Vagina (tissue), 2 donors: ENCODE measurements at places on chromosomes 5 and 9.

GRCh38 chr5:59474324-59474723 is 419.2 kb downstream of the PDE4D start:
- DNase-seq, result no peak

DNA sequence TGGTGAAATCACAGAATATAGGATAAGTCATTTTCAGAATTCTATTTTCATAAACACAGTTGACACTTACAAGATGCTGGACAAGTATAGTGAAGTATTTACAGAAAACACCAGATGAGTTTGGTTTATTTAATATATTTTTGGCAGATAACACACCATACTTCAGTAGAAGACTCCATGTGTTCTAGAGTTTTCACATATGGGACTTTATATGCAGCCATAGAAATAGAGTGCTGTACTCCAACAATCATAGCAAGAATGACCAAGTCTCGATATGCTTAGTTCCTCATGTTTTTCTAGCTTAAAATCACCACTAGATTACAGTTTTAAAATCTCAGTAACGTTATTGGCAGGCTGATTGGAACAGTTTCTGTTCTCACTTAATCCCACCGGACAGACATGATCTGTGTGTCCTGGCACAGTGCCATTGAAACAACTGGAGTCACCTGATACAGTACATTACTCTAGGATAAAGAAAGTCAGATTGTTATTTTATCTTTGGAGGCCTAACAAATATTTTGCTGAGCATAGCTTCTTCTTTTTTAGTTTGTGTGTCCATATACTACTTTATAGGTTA is 45.8 kb upstream of the ERBIN start:
- DNase-seq, result no peak

- no peak for DNase-seq
Measured at GRCh38 chr5:44869928-44870327, 61.2 kb downstream of the MRPS30 start.

GRCh38 chr9:130244548-130245165 is 20.9 kb upstream of the HMCN2 start:
- DNase-seq, result no peak

DNA sequence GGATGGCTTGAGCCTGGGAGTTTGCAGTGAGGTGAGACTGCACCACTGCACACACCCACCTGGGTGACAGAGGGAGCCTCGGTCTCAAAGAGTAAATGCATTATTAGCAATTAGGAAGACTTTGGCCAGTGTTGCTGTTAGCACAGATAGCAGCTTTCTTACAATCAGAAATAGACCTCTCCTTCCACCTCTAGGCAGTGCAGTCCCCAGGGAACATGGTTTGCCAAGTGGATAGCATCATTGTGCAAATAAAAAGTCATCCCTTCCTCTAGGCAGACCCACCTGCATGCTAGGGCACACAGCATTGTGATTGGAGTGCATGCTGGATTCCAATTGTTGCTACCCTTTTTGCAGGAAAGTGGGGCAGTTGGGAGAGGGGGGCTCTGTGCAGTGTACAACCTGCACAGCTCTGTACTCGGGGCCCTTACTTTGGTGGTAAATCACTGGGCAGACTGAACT is 77.9 kb upstream of the KLF9 start:
- no peak for DNase-seq

DNA sequence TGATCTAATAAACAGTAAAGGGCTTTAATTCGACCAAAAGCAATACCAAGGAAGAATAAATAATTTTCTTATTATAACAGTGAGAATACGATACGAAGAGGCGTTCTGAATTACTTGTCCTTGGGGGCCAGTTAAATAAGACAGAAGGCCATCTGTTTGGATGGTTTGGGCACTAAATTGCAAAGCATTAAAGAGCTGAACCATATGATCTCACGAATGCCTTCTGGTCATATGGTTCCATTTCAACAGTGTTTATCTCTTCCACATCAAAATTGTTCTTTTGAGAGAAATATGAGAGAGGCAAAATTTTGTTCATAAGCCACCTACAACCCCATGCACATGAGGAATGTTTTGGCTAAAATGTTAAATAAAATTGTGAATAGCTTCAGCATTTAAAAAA is 605.4 kb downstream of the PTPRD start:
- no peak for DNase-seq

DNA sequence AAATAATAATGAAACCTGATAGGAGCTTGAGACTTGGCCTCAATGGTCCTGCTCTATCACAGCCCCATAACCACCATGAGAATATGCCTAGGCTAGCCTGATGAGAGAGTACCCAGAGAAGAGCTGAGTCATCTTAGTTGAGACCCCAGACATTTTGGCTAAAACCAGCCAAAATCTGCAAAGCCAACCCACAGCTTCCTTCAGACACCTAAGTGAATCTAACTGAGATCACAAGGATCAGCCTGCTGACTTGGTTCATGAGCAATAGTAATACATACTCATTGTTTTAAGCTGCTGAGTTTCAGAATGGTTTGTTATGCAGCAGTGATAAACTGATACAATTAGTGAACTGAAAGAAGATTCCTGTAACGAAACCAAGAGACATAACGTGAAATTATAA is 473.7 kb upstream of the PTGER4 start:
- no peak for DNase-seq

DNA sequence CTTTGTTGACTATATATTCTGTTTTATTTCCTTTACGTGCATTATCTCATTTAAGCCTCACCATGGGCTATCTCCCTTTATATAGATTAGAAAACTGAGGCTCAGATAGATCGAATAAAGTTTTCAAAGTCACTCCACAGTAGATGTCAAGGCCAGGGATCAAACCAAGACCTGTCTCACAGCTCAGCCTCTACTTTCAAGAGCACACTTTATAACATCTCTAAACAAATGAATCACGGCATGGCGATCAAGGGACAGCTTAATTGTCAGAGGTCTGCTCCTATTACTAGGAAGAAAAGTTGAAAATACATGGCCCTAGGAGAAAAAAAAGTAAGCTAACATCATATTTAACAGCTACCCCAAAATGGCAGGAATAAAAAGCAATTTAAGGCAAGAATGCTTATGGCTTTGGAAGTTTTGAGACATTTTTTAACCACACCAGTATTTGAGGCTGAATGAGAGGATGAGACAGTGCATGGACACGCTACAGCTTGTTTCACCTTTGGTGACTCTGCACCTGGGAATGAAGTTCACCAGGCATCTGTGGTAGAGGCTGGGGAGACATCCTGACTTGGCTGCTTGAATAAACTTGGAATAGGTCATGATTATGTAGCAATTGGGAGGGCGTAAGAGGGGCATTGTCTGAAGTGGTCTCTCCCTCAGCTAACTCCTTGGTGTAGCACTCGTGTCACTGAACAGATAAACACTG is 486.8 kb upstream of the WWC1 start:
- no peak for DNase-seq

DNA sequence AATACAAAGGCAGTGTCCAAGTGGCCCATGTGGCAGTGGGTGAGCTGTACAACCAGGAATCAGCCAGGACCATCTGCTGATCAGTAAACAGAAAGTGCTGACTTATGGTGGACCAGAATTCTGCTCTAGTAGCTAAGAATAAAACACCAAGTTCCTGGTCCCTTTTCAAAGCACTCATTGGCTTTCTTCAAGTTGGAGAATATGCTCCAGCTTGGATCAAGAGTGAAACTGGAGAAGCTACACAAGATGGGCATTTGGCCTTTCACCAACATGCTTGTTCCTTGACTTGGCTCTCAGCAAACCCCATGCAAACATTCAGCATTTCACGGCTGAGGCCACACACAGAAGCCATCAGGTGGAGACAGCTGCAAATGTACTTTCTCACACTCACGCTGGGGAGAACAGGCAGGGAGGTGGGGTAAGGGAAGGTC is 32.1 kb downstream of the MARCHF3 start:
- no peak for DNase-seq

- DNase-seq, result no peak
Measured at GRCh38 chr5:24539613-24540012, 105.2 kb downstream of the CDH10 start.

DNA sequence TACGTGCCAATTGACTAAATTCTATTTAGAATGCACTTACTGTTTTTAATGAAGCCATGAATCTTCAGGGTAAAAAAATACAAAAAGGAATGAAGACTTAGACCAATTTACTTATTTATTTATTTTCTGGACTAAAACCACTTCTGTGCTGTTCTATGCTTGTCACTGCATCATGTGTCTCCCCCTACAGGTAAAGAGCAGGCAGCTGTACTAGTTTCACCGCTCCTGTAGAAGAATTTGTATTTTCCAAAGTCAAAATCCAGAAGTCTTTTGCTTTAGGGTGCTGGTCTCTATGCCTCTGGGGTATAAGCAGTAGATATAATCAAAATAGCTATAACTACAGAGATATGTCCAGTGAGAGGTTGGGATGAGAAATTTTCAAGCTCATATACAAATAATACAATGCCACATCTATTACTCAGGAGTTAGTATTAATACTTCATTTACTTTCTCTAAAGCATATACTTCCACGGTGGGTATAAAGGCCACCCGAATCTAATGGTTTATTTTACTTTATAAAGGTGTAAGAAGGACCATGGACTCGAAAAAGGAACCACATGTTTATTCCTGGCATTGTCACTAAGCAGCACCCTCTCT is 591.5 kb downstream of the RAB3C start:
- no peak for DNase-seq

- no peak for DNase-seq
Measured at GRCh38 chr5:80744149-80744548, 89.4 kb upstream of the DHFR start.

GRCh38 chr9:127711831-127712274 is 3.6 kb downstream of the PTRH1 start:
- no peak for DNase-seq

DNA sequence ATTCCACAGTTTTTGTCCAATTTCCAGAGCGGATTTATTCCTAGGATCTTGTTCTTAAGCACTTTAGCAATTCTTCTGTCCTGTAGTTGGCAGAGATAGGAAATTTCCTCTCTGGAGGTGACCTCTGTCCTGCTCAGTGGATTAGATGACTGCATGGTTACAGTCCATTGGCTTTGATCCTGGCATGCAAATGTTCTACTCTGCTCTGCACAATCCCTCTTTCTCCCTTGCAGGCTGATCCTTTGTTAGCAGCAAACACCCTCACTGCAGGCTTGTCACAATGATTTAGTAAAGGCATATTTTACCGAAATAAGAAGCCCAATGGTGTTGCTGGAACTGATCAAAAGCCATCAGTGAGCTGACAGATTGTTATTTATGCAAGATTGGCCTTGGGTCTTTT is 243.8 kb downstream of the COX7C start:
- DNase-seq, result no peak

DNA sequence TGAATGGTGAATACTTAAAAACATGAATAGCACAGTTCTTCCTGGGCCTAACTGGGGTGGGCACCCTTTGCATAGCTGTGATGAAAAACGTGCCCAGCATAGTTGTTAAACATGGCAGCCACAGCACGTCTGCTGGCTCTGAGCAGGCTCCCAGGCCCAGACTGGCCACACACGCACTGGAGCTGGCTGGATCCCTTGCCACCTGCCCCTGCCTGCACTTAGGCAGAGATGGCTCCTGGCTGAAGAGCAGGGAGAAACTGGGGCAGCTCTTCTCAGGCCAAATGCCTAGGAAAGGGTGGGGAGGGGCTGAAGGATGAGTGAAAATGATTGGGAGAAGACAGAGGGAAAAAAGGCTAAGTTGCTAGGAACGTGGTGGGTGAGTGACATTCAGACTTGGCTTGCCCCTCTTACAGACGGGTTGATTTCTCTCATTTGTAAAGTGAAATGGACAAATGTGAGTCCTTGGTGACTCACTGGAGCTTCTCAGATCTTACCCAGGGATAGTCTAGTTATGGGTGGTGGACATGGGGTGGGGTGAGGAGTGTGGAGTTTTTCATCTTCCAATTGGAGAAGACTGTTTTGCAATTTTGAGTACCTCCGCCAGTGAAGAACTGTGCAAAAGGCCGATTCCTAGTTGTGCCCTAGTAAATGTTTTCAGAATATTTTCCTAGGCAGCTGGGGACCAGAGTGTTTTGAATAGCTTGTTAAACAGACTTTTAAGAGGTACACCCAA is 42.4 kb downstream of the TRIO start:
- DNase-seq, result no peak

DNA sequence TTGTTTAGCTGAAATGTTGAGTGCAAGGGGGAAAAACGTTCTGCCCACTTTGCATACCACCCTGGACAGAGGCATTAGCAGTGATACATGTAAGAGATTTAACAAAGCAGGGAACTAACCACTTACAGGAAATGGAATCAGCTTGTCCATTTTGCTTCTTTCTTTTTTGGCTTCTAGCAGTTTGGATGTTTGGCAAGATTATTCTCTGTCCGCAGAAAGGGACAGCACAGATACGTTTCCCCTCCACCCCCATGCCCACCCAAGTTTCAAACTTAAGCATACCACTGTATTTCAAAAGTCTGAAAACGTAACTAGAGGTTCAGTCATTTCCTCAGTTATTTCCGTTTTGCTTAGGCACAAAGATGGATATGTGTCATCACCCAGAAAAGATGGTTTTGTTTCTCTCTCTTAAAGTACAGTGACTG is 118.4 kb downstream of the GDNF start:
- no peak for DNase-seq

DNA sequence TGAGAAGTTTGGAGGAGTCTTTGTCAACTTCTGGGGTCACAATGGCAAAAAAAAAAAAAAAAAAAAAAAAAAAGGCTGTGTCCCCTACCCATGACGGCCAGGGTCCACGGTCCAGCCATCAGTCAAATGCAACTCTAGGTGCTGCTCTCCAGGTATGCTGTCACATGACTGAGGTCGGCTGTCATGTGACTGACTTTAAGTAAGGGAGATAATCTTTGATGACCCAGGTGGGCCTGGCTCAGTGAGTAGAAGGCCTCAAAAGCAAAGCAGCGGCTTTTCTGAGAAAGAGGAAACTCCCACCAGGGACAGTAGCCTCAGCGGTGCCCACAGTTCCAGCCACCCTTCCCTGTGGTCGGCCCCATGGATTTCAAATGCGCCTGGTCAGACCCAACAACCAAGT is 117.7 kb downstream of the ROR2 start:
- DNase-seq, result no peak

DNA sequence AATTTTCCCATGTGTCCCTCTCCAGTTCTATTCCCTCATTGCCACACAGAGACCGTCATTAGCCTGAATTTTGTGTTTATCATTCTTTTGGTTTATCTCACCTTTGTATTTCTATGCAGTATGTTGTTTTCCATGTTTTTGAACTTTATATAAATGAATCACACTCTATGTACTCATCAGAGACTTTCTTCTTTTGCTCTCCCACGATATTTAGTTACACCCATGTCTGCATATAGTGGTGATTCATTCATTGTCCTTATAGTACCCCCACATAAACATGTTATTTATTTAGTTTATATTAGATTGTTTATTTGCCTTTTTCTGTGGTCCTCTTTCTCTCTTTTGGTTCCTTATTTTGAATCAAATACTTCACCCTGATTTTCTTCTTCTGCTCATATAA is 199.7 kb downstream of the FSTL4 start:
- no peak for DNase-seq

GRCh38 chr5:178113141-178113787 is at the start of gene N4BP3:
N4BP3 (plus strand) TSS chr5:178113532; CDS start chr5:178119584, 6,052 bp downstream.
- DNase-seq, result no peak

- DNase-seq, result no peak
Measured at GRCh38 chr5:139600336-139600949, 39.3 kb downstream of the UBE2D2 start.
